ENCODE measurements at places on chromosomes 4 and X.

DNA sequence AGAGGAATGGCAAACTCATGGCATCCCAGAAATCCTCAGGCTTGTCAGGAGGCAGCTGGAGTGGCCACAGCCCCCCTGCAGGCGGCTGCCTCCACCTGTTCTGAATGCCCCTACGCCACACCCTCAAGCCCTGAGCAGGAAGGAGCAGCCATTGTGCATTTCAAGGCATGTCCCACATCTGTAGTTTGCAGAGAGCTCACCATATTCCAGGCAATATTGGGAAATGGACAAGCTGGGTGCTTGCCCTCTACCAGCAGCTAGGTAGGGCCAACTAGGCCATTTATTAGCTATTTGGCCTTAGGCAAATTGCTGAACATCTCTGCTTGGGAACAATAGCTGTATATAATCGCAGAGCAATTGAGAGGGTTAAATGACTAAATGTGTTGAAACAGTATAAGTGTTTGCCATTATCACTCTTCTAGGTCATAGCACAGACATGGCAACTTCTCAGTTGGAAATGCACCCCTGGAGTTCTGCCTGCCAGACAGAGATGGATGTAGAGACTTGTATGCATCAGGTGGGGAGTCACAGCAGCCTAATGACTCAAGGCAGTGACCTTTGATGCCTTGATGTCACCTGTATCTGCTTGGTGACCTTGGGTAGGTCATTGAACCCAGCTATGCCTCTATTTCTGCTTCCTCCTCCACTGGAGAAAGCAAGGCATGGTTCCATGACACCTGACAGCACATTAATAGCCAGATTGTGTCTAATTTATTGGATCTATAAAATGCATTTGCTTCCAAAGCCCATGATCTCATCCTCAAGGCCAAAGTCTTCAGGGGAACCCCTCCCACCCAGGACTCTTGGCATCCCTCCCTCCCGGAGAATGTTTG lies 52.8 kb downstream of the FHDC1 start:
- no peak for DNase-seq

DNA sequence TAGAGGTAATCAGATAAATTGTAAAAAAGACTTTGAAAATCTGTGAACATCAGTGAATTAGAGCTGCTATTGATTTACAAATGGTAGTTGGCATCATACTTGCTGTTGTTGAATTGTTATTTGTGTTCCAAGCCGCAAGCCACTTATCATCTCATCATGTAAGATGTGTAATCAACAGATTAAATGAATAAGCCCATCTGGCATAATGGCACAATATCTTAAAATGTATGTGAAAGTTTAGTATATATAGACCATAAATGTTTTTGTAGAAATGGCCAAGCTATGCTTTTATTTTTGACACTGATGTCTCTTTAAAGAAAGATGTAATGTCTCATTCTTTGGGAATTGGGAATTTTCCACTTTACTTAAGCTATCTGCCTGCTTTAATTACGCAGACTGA lies 682.6 kb upstream of the GNPDA2 start:
- DNase-seq, result no peak

DNA sequence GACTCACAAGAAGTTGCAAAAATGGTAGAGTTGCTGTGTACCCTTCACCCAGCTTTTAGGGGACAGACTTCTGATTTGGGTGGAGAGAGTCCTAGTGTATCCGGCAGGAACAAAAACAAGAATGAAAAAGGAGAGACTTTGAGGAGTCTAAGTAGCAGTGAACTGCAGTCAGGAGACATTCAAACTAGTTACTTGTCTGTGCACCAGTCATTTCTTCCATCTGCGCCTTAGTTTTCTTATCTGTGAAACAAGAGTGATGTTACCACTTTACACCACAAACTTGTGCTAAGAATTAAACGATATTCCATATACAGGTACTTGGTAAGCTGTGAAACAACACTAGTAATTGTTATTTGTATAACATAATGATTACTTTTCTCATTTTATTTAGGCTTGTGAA lies 47.3 kb downstream of the SH2D1A start:
- no peak for DNase-seq

DNA sequence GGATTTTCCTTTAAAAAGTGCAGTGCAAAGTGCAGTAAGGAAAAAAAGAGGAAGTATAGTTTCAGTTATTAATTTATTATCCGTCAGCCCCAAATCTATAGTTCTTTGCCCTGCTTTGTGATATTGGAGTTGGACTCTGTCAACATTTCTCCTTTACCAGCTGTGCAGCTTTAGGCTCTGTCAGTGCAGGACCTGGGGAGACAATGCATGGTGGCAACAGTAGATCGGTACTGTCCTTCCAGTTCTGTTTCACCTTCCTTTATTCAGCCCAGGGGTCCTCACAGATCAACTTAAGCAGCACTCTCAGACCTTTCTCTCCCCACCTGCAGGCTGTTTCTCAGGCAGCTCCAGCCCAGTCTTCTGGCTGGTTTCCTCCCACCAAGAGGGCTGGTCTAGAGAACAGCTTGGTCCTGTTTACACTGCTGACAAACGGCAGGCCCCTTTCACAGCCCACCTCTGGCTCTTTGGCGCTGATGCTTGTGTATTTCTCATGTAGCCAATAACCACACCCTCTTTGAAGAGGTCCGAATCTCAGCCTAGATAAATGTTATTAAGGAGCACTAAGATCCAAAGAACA lies 71.6 kb downstream of the MCUB start:
- no peak for DNase-seq

DNA sequence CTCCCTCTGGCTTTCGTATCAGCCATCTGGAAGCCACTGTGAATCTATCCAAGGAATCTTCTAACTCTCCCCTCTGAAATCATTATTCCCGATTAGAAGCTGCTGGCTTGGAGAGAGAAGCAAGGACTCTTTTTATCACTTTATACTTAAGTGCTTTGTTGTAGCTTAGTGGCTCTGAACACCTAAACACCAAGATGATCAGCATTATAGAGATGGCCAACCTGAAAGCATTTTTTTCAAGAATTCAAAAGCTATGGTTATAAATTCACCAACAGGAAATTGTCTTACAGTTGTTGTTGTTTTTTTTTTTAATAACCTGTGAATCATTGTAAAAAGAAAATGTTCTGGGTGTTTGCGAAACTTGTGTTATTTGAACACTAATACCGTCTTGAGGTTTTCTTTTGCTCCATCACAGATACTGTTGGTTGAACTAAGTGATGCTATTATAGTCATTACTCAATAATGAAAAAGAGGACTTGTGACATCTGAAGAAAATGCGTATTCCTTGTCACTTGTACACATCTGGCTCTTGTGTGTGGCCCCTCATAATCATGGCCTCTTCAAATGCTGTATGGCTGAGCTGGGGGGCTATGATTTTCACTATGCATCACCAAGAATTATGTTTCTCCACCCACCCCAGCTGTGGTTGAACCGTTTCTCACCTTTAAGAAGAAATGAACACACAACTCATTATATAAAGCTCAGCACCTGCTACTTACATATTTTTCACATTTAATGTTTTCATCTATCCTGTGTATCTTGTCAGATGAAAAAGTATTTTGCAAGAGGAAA lies 11.8 kb upstream of the SMIM43 start:
- no peak for DNase-seq

GRCh38 chr4:185566972-185567371 lies 31.7 kb upstream of the PDLIM3 start:
- DNase-seq, result no peak

GRCh38 chr4:145132511-145133098 lies 34.5 kb downstream of the ABCE1 start:
- DNase-seq, result peak; percentile 43

GRCh38 chrX:2540426-2540947 lies 39.7 kb upstream of the DHRSX start:
- DNase-seq, result no peak

DNA sequence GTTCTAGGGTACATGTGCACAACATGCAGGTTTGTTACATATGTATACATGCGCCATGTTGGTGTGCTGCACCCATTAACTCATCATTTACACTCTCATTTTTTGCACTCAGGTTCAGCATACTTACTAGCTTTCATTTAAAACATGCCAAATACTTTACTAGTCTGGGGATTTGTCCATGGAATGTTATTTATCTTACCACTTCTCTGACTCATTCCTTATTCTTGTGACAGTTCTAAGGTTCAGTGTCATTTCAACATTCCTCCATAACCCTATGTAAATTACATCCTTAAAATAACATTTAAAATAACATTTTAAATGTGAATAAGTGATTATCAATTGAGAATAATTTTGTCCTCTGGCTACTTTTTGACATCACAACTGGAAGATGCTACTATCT lies 19.5 kb upstream of the SYTL5 start:
- DNase-seq, result no peak

DNA sequence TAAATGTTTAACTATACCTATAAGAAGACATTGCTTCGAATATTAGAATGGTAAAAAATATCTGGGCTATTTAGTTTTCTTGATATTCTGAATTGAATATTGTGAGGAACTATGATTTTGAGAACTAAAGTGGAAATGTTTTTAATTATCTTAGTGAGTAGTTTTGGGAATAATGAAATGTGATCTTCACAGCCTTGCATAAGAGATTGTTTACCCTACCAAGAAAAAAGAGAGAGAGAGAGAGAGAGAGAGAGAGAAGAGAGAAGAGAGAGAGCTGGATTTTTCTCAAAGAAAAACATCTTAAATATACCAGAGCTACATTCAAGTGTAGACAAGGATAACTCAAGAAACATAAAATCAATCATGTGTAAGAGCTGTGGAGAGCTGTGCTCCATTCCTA lies 148.7 kb upstream of the MAD2L1 start:
- no peak for DNase-seq

DNA sequence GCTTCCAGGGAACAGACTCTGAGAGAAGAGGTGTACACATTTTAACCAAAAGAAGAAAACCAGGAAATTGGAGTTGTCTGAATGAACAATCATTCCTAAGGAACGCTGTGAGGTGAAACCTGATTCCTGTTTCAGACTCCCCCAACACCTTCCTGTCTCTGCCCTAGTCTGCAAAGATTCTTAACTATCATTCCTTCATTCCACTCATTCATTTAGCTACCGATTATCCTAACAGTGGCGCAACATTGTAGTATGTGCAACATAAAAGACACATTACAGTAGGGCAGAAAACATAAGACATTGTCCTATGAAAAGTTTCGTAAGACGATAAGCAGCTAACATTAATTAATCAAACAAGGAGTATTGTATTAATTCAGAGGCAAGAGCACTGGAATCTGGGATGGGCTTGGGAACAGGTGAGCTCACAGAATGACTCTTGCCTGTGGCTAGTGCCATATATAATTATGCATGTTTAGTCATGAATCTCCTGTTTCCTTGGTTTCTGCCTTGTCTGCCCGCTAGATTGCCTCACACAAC lies 23.8 kb upstream of the ADH7 start:
- no peak for DNase-seq

DNA sequence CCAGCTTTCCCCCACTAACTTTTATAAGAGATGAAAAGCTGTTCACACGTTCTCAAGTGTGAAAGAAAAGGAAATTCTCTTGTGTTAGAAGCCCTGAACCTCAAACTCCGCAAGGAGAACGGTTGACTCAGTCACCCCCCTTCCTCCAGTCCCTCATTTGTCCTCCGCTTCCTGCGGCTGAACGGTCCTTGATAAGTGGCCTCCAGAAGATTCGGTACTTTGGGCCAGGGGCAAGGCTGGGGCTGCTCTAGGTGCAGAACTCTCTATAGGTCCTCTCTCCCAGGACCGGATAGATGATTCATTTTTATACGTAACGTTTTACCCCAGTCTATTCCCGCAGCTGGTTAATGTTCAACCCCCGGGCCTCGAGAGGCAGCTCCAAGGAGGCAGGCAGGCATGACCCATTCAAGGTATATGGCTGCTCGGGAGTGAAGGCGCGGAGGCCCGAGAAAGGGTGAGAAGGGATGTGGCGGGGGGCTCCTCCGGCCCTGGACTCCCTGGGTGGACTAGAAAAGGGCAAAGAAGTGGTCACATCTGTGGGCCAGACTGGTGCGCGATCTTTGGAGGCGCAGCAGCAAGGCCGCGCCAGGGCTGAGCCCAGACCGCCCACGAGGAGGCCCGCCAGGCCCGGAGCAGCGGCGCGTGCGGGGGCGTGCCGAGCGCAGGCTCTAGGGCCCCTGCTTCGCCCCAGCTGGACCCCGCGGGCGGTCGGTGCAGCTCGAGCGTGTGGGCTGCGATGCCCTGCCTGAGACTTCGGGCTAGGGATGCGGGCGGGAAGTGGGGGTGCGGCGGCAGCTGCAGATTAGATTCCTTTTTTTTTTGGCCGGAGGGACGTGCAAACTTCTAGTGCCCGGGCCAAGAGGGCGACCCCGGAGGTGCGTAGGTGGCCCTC lies 11.7 kb downstream of the PITX2 start:
- no peak for DNase-seq

GRCh38 chr4:140252141-140252741 lies 98.3 kb upstream of the MAML3 start:
- no peak for DNase-seq

DNA sequence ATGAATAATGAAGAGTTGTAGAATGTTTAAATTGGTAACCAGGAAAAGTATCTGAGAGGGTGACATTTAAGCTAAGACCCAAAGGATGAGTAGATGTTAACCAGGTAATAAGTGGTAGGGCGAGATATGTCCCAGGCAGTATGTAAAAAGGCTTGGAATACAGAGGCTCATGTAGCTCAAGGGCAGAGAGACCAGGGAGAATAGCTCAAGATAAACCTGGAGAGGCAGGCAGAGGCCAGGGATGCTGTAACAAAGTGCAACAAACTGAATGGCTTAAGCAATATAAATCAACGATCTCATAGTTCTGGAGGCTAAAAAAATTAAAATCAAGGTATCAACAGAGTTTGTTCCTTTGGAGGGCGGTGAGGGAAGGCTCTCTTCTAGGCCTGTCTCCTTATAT lies 660.8 kb downstream of the KLHL13 start:
- DNase-seq, result no peak

- DNase-seq, result no peak
These were observed 330.6 kb downstream of the GALNTL6 start for GRCh38 chr4:172143605-172144314.

DNA sequence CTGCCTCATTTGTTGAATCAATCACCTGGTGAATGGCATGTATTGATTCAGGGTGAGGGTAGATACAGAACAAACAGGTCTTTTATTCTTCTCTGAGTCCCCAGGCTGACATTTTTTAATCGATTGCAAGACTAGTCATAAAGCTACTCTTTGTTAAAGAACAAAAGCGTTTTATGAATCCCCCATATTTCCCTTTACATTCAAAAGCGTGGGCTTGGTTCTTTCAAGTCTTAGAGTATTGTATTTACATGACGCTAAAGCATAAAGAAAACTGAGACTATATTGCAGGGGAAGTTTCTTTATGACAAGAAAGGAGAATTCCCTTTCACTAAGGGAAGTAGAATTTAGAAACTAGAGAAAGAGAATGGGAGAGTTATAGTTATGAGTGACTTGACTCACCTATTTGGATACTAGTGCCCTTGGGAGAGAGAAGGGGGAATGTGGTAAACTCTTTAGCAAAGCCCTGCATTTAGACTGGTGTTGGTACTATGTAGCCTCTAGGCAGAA lies 69.3 kb upstream of the PDE5A start:
- DNase-seq, result no peak

GRCh38 chr4:113750296-113750695 lies 11.2 kb downstream of the CAMK2D start:
- DNase-seq, result no peak

GRCh38 chrX:74119016-74119910 lies 184.7 kb upstream of the ZCCHC13 start:
- no peak for DNase-seq

Data from GM12864 (cell line).